Colonic mucosa (tissue), 4 donors: ENCODE measurements at places on chromosomes 4 and X.
A peak's percentile ranks its signal among the peaks of the same experiment; 100 is the strongest.

DNA sequence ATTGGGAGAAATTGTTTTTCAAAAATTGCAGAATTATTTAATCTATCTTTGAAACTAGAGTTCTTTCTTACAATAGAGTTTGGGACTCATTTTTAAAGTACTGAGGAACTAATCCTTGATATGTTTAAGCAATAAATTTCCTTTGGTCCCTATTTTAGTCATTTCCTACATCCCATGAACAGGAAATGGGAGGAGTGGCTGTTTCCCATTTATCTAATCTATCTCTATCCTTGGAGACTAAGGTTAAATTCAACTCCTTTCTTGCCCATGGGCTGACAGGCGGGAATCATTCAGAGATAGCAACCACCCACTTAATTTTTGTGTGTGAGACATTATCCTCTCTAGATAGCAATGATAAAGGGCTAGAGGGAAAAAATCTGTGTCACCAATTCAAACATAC, 131.6 kb upstream of the EMCN start:
- DNase-seq: no peak

DNA sequence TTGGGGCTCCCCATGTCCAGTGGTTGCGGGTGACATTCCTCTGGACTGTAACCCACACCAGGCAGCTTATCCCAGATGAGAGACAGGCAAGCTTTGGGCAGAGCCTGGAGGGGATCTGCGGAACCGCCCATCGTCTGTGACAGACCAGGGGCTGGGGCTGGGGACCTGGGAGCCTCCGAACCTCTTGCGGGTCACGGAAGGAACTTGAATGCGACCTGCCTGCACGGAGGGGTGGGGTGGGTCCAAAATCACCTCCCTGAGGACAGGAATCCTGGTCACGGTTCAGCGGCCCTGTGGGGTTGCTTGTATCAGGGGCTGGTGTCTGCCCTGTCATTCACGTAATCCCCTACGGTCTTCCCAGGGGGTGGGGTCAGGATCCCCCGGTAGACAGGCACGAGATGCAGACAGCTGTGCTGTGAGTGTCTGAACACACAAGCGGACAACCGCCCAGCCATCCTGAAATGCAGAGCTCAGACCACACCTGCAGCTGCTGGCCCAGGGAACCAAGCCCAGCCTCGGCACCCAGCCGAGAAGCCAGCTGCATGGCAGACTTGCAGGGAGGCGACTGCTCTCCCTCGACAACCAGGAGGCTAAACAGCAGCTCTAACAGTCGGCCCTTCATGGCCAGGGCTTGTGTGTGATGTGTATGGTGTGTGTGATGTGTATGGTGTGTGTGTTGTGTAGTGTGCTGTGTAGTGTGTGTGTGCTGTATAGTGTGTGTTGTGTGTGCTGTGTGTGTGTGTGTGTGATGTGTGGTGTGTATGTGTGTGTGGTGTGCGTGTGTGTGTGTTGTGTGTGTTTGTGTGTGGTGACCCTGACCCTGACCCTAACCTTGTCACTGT, 105.9 kb upstream of the ADRA2C start:
- no peak for DNase-seq

DNA sequence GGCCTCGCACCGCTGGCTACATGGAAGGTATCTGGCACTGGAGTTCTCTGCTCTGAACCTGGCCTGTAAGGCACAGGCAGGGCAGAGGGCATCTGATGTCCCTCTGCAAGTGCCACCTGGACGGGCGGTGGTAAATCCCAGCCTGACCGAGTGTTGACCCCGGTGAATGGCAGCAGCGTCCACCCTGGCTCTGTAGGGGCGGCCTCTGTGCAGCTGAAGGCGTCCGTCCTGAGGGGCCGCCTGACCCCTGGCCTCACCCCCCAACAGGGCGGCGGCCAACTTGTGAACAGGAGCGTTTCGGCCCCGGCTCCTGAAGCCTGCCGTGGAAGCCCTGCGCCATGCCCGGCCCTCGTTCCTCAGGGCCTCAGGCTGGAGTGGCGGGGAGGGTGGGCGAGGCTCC, 51.4 kb downstream of the CPZ start:
- DNase-seq: no peak

GRCh38 chrX:117996408-117996807, 120.2 kb downstream of the KLHL13 start:
- DNase-seq: no peak

DNA sequence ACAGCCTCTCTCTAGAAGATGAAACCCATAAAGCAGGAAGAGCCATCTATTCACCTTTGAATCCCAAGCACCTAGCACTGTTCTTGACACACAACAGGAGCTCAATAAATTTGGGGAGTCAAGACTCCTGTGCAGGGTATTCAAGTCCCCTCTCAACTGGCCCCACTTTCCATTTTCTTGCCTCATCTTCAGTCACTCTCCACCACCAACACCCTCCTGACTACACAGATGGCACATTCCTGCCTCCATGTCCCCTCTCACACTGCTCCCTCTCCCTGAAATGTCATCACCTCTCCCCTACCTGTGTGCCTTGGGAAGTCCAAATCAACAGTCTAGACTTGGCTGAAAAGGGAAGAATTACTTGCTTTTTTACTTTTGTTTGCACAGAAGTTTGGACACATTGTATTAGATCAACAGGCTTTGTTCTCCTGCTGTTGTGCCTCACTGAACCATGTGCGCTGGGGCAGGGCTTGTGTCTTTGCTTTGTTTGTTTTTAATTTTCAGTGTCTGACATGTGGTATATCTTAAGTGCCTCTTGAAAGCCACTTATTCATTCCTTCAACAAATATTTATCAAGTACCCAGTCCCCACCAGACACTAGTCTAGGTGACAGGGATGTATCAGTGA, 85.1 kb downstream of the APBB2 start:
- DNase-seq: no peak

DNA sequence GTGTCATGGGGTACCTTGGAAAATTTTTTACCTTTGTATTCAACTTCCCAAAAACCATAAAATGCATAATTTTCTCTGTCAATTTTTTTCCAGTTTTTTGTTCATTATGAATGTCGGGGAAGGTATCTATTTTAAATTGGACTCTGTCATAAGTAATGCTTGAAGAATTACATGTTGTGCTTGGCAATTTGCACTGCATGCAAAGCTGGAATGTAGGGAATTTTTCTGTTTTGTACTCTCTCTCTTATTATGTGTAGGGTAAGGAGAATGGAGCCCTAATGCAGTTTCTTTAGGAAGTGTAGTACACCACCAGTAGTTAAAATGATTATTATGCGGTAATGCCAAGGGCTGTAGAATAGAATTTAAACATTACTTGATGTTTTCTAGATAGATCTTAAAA, 137.7 kb upstream of the LIMCH1 start:
- DNase-seq: no peak

DNA sequence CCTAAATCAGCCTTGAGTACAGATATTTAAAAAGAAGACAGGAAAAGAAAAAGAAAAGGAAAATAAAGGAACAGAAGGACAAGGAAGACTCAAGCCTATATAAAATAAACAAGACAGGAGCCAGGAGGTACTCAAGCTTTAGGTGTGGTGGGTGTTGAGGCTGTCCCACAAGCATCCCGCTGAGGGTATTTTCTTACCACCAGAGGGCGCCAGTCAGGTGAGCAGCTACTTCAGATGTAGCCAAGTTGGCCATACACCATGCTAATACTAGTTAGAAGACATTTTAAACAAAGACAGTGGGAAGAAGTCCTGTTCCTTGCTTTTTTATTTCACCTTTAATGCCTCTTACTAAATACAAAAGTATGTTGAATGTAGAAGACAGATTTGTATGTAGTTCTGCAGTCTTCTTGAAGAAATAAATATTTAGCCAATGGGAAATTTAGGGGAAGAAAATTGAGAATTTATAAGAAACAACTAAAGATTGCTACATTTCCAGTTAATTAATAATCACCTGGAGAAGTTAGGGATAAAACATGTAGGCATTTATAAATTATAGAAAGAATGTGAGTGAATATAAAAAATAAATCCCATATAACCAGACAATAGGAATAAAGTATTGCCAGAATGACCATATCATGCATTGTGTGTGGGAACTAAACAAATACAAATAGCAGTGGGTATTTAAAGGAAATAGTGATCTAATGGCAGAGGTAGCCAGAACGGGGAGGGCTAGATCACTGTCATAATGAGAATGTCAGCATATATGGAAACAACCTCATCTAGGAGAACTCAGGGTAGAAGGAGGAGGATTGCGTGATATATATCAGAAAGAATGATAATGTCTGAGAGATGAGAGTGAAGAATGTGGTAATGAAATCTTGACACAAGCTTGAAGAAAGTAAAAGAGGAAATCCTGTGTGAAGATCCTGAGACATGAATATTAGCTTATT, 71.0 kb downstream of the MTHFD2L start:
- peak; percentile 85 for DNase-seq

- no peak for DNase-seq
Measured at GRCh38 chr4:17033768-17034181, 135.3 kb upstream of the LDB2 start.

DNA sequence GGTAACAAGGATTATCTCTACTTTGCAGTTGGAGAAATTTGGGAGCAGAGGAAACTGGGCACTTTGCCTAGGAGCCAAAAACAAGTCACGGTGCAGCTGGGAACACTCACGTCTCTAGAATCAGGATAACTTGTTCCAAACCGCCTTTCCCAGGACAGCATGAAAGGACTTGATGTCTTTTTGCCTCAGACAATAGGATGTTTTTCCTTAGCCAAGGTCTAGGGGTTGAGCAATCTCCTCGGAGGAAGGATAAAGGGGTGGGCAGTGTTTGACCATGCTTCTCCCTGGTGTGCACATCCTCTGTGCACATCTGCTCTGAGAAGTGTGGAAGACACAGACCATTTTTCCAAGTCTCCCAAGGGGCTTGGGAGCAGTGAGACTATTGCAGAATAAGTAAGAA, 1.7 kb upstream of the SPARCL1 start:
- peak; percentile 49 for DNase-seq

GRCh38 chrX:40971736-40972135, 113.5 kb upstream of the USP9X start:
- no peak for DNase-seq

GRCh38 chr4:137993232-137993631, 248.9 kb downstream of the SLC7A11 start:
- DNase-seq: no peak

DNA sequence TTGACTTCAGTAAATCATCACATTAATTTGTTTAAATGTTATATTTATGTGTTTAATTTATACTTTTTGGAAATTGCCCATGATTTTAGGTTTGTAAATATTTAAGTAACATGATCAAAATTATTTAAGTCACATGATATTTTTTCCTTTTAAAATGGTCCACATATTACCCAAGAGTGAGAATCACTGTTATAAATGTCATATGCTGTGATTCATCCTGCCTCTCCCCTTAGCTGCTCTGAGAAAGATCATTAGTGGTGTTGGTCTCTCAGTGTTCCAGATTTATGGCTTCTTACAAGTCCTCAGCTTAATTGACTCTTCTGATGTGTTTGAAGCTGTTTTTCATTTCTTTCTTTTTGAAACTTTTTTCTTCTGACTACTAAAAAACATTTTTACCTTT, 70.1 kb downstream of the SPANXN4 start:
- no peak for DNase-seq

DNA sequence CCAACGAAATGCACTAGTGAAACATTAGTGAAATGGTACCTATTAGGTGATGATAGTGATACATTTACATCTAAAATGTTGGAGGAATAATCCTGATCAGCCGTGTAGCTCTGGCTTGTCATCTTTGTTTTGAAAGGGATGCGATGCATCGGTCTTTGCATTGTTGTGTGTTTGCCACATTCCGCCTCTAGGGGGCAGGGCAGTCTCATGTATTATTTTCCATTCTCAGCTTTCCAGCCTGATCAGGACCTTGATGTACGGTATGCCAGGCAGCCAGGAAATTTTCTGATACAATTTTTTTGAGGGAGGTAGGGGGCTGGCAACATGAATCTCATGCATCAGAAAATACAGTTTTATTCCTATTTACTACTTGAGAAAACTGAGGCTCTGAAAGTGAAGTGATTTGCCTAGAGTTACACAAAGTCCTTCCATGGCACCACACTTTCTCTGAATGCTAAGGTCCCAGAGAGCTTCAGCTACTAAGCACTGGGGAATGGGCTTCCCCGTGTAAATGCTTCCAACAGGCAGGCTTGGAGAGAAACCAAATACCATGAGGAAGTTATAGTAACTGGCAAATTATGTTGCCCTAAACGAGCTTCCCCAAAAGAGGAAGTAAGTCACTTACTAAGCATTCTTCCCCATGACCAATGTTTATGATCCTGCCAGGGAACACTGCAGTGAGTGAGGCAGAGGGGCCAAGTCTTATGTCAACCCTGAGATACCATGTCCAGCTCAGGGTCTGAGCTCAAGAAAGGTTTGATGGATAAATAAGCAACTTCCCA, 31.8 kb upstream of the IQSEC2 start:
- peak; percentile 82 for DNase-seq

DNA sequence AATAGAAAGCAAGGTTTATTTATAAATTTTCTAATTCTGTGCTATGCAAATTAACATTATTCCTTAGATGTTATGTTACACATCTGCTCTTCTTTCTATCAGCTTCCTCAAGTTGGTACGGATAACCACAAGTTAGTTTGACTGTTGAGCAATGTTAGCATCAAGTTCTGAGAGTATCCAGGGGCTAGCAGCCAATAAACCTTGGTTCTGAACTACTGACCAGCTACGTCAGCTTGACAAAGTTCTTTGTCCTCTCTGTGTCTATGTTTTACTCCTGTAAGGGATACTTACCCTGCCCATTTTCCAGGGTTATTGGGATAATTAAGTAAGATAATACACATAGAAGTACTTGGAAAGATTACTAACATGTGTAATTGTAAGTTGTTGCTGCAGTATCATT, 8.1 kb upstream of the TEX13A start:
- no peak for DNase-seq

GRCh38 chr4:178894126-178894525, 1451.9 kb upstream of the AGA start:
- DNase-seq: no peak

GRCh38 chr4:81905971-81906370, 434.3 kb upstream of the RASGEF1B start:
- DNase-seq: no peak

DNA sequence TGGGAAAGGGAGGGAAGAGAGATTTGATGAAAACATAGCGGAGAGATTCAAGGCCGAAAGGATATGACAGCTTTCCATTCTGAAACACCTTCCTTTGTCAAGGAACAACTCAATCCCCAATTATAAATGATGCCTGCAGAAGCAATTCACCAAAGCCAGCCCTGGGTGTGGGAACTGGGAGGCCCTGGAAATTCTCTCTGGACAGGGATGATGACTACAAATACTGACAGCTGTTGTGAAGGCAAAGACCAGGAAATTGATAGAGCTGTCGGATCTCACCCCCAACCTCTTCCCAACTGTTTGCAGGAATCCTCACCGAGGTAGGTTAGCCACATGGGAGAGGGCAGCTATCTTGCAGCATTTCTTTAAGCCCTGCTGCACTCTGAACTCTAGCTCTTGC, 54.3 kb downstream of the CCDC149 start:
- DNase-seq: no peak

- no peak for DNase-seq
Measured at GRCh38 chr4:24416293-24416692, 168.1 kb downstream of the DHX15 start.

- no peak for DNase-seq
Measured at GRCh38 chrX:150536455-150537116, 31.8 kb upstream of the MTM1 start.

- no peak for DNase-seq
Measured at GRCh38 chr4:140053185-140053584, 100.8 kb downstream of the MAML3 start.

GRCh38 chr4:108622022-108622421, 1.6 kb downstream of the RPL34 start:
- no peak for DNase-seq

- no peak for DNase-seq
Measured at GRCh38 chr4:87053802-87054767, 119.3 kb downstream of the AFF1 start.

- DNase-seq: no peak
Measured at GRCh38 chr4:67550451-67550850, 5.1 kb upstream of the CENPC start.
